Ovary (tissue), 10 donors: ENCODE measurements at places on chromosomes 1 and 21.

DNA sequence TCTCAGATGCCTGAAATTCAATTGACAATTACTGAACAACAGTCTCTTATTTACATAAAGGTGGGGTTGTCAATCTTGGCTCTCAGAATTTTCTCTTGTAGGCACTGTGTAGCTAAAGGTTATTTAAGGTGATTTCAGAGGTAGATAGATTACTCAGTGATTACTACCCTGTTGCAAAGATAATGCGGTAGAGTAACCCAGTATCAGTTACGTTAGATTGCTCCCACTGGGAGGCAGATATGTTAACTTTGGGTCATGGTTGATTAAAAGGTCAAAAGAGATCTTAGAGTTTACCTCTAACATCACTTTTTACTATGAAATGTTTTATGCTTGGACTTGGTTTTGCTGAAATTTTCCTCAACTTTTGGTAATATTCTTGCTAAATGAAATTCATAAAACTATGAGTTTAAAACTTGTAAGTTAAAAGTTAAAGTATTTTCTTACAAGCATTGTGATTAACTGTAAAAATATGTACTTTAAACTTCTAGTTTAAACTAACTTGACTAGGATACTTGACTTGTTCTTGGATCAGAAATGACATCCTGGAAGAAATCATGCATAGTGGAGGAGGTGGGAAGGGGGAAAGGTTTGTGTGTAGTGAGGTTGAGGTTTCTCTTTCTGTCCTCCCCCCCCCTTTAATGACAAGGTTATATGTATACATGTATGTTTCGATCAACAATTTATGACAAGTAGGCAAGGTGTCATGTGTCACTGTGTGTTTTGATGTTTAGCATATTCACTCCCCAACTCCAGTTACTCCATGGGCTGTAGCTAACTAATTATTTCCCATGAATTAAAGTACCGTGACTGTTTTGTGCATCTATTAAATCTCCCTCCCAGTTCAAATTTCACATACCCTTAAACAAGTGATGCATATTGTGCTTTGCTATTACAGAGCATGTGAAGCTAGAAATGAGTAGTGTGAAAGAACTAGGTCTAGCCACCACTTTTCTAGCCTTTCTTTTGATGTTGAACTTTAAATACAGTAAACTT lies 2.9 kb downstream of the LAMC1 start:
- DNase-seq: no peak

DNA sequence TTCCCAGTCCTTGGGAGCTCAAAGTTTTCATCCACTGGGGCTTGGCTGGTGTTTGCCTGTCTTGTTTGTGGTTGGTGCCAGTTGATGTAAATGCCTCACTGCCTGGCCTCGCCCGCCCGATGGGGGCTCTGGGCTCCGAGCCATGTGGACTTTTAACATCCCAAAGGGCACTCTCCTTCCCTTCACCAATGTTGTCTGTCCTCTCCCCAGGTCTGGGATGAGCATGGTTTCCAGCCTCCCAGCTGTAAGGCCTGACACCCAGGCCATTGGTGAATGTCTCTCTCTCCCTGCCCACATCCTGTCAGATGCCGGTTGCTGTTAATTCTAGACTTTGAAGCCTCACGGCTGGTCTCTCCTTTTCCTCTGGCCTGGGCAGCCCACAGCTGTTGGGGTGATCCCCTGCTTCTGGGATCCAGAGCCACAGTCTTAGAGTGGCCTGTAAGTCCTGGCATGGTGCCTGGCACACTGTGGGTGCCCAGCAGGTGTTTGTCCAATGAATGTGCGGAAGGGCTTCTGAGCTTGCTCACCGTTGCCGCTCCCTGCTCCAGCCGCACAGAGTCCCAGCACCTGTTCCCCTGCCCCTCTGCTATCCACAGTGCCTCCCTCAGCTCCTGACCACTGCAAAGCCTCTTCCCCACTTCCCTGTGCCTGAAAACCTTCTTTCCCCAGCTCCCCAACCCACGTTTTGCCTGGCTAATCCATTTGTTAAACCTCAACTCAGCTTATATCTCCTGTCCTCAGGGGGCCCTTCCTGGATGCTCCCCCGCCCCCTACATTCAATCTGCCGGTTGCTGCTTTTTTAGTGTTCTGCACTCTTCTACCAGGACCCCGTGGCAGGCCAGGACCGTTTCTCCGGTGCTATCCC lies 3.3 kb upstream of the C1orf174 start:
- no peak for DNase-seq

- DNase-seq: no peak
Observed at GRCh38 chr1:204301171-204301957, 58.4 kb downstream of the PLEKHA6 start.

- peak; percentile 69 for DNase-seq
Observed at GRCh38 chr21:45470773-45471524, 66.0 kb downstream of the COL18A1 start.

DNA sequence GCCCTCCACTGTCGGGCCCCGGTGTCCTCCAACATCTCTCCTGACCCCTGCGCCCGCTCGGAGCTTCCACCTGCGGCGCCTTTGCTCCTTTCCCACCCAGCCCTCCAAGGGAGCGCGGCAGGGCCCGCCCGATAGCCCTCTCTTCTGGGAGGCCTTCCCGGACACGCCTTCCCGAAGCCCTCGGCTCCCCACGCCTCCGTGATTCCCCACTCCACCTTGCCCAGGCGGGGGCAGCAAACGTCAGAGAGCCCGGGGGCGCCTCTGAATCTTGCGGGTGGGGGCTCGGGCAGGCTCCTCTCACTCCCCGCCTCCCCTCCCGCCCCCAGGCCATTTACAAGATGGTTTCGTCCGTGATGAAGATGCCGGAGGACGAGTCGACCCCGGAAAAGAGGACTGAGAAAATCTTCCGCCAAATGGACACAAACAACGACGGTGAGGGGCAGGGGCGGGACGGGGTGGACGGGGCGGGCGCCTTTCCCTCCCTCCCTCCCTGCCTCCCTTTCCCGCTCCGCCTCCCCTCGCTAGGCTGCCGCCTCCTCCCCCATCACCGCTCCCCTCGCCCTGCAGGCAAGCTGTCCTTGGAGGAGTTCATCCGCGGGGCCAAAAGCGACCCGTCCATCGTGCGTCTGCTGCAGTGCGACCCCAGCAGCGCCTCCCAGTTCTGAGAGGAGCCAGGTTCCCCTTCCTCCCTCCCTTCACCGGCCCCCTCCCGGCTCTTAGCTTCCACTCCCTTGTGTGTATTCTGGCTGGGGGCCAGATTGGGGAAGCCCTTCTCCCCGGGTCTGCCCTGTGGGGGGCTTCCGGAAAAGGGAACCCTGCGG lies 7.1 kb downstream of the HPCA start:
- DNase-seq: peak; percentile 55

DNA sequence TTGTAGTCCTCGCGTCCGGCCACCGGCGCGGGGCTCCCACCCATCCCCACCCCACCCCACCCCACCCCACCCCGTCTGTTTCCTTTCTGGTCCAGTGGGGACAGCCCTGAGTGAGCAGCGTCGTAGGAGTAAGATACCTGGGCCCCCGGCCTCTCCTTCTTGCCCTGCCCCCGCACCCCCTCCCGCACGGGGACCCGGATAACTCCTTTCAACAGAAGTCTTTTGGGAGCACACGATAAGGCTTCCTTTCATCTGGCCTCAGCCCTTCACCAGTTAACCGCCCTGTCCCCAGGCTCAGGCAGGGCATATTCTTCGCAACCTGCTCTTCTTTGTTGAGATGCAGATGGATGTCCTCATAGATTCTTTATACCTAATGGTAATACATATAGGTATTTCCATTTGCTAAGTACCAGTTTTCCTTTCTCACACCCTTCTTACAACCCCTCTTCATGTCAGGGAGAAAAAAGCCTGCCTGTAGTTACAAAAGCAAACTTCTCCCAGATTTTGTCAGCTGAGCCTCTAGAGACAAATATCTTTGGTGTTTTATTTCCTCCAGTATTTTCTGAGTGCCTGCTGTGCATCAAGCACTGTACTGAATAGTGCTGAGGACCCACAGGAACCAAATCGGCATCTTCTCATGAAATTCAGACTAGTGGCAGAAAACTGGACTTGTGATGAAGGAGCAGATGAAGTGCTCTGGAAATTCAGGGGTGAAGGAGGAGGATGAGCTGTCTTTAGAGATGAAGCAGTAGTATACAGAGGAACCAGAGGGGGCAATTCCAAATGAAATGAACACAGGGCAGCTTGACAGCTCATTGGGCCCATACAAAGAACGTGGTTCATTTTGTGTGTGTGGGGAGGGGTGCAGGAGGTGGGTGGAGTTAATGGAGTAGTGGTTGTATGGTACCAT lies 33.6 kb downstream of the SLC2A1 start:
- DNase-seq: no peak

- peak; percentile 12 for DNase-seq
Observed at GRCh38 chr1:230276401-230276800, 149.7 kb downstream of the PGBD5 start.

DNA sequence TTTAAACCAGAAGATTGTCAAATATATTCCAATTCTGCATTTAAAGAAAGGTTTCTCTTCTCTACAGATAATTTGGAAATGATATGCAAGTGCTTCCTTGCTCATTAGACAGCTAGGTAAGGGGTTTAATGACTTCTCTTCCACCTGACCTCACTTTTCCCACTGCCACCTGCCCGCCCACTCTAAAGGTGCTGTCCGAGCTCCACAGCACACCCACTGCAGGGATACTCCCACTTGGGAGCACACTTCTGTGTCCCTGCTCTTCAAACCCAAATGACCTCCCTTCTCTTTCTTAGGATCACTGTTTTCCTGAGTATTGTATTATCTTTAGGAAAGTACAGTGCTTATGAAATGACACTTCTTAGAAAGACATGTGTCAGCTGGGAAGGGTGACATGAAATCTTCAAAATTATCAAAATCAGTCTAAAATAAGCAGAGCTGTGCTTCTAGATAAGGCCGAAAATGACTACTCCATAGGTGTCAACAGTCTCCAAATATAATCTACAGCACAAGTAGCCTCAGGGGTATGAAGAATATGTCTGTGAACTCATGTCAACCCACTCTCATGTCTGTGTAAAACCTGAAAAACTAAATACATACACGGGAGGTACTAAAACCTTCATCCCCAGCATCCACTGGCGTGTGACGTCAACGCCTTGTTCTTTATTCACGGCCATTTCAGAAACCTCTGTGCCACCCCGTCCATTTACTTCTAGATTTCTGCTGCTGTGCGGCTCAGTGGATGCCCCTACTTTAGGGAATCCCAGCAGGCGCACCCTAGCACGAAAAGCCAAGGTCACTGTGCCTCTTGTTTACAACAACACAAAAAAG lies 71.0 kb downstream of the SLC45A1 start:
- no peak for DNase-seq

GRCh38 chr21:36068748-36069398 lies 951 bp upstream of the CBR1 start:
- DNase-seq: no peak

DNA sequence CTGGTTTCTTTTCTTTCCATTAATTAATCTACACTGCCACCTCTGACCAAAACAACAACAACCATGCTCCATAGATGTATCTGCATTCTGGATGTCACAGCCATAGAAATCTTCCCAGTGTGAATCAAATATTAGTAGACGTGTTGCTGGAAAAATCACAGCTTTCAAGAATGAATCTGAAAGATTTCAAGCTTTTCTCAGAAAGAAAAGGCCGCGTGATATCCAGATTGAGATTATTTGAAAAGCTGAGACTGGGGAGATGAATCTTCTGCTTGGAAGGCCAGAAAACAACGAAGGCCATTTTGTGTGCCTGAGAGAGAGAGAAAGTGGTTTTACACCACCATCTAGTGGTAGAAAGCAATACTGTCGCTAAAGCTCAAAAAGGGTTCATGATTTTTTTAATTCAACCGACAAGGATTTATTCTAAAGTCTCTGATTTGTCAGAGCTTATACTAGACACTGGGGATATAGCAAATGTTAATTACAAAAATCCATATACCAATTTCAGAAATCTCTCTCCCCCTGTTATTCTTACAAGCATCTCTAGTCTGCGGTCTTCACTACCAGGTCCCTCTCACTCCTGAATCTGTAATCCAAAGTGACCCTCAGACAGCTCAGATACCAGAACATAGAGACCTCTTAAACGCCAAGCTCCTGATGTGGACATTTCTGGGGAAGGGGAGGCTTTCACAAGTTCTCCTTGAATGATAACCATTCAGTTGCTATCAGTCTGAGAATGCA lies 87.5 kb upstream of the SGIP1 start:
- no peak for DNase-seq

- DNase-seq: no peak
Observed at GRCh38 chr1:19100028-19100427, 110.0 kb downstream of the UBR4 start.

- DNase-seq: no peak
Observed at GRCh38 chr1:35571263-35571662, 1.9 kb upstream of the TFAP2E start.

GRCh38 chr1:161936786-161937185 lies 86.9 kb downstream of the OLFML2B start:
- DNase-seq: no peak

DNA sequence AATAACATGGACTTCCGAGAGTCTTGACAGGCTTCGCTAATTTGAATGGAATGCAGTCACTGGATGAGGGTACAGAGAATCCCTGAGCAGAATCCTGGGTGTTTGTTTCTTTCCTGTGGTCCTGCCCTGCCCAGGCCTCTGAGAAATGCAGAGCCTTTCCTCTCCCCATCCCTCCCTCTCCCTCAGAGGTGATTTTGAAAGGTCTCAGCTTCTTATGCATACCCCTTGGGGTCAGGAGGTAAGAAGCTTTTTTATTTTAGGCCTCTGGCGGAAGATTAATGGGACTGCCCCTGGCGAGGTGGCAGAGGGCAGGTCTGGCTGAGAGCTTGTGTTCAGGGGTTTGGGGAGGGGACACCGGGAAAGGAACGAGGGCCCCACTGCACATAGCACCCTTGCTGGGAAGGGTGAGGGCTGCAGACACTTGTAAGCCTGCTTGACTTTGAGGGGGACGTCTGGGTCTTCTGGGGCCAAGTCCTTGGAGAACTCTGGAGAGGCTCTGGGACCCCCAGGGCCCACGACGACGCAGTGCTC lies 116.5 kb upstream of the SLC45A1 start:
- DNase-seq: no peak

GRCh38 chr21:36147911-36148310 lies 8.7 kb upstream of the DOP1B start:
- no peak for DNase-seq

- no peak for DNase-seq
Observed at GRCh38 chr1:4573526-4573925, 80.9 kb upstream of the AJAP1 start.
